Astrocyte of the cerebellum (primary cell): ENCODE measurements at places on chromosomes 12 and 14.

- DNase-seq = no peak
Observed at GRCh38 chr14:31926123-31926522, 151.0 kb upstream of the ARHGAP5 start.

DNA sequence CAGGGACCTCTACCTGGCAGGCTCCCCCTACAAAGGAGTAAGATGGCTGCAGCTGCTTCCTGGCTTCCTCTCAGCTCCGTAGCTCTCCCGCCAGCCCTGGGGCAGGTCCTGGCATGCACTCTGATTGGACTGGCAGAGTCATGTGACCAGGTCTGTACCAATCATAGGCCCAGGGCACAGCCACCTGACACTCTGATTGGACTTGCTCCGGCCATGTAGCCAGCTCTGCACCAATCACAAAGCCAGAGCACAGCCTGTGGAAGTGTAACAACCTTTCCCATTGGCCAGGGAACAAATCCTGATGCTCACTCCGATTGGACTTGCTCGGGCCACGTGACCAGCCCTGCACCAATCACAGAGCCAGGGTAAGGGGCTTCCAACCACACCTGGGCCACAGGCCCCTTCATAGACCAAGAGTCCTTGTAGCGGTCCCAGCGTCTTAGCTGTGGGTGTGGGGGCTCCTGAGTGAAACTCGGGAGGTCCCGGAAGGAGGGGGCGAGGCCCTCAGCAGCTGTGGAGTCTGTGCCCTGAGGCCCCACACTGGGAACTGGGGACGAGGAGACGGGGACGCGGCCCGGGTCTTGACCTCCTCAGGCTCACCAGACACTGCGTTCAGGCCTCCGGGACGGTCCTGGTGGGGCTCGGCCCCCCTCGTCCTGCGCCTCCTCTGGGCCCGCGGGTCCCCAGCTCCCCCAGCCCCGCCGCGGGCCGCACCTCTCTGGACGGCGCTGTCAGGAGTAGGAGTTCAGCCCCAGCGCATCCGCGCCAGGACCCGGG, 210.6 kb downstream of the ADGRD1 start:
- no peak for DNase-seq

DNA sequence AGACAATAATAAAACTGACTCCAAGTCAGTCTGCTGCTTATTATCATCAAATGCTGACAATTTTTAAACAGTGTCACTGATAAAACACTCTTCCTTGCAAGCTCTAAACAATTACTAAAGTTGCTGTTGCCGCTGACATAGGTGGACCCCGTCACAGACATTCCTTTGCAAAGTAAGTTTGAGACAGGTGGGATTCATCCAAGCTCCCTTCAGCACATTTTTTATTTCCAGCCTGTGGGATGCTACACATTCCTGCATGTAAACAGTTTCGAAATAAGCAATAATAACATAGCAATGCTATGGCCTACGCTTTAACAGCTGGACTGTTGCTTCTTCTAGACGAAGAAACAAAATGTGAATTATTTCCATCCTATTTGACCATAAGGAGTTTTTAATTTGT, 85.4 kb upstream of the HIF1A start:
- no peak for DNase-seq

GRCh38 chr14:88421286-88421685, 35.8 kb downstream of the SPATA7 start:
- DNase-seq = no peak

GRCh38 chr12:109559200-109559505, 14.2 kb downstream of the MMAB start:
- no peak for DNase-seq

GRCh38 chr12:24307716-24308335, 358.4 kb upstream of the SOX5 start:
- no peak for DNase-seq

- DNase-seq = no peak
Observed at GRCh38 chr14:76346391-76347160, 29.4 kb upstream of the ESRRB start.
